ENCODE measurements at places on chromosomes 2 and 18. TPM values are rescaled to one million over a fixed set of nuclear protein-coding genes. Genes with fewer than 3 reads are reported as not detected.

The OSBPL1A gene
- 69.4 TPM for total RNA-seq

The GALNT5 gene
- 34.0 TPM for total RNA-seq

The GNLY gene
- 5.2 TPM for total RNA-seq

The ATP5F1A gene
- total RNA-seq = 284 TPM

The TNFRSF11A gene
- 29.5 TPM for total RNA-seq

The IL36RN gene
- total RNA-seq = not detected

The VWA3B gene
- total RNA-seq = not detected

GRCh38 chr2:23777826-23778225 lies 149.1 kb downstream of the ATAD2B start:
- DNase-seq = no peak

DNA sequence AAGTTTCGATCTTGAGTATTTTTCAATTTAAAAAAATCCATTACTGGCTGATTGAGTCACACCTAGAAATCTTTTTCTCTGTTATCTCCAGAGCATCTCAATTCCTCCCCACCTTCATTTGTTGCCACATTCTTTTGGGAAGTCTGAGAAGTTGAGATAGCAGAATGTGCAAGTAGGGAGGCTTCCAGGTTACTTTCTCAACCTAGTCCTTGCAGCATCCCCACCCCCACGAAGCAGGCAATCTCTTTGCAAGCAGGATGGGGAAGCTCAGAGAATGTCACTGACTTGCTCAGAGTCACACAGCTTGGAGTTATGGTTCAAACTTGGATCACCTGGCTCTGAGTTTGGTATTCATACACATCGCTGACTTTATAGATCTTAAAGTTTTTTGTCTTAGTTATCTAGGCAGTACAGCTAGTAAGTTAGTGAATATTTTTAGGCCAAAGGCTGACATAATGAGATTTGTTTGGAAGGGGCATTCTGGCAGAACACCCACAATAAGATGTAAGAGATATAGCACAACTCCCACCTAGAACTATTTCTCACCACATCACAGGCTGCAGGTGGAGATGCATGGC lies 25.9 kb upstream of the LCLAT1 start:
- DNase-seq = no peak

DNA sequence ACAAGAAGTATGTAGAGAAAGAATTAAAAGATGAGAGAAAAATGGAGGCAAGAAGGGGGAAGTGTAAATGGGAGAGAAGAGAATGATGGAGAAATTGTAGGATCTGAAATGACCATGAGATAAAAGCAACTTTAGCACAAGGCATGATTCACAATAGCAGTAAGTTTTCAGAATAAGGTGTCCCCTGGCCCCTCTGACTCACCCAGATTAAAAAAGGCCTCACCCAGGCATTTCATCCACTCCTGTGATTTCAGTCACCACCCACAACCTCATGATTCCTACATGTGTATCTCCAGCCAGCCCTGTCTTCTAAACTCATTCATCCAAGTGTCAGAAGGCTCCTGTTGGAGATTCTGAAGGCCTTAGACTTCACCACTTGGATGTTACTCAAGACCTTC lies 56.6 kb downstream of the SP100 start:
- no peak for DNase-seq

GRCh38 chr18:49949951-49950395 lies 136.6 kb upstream of the ACAA2 start:
- DNase-seq = no peak

DNA sequence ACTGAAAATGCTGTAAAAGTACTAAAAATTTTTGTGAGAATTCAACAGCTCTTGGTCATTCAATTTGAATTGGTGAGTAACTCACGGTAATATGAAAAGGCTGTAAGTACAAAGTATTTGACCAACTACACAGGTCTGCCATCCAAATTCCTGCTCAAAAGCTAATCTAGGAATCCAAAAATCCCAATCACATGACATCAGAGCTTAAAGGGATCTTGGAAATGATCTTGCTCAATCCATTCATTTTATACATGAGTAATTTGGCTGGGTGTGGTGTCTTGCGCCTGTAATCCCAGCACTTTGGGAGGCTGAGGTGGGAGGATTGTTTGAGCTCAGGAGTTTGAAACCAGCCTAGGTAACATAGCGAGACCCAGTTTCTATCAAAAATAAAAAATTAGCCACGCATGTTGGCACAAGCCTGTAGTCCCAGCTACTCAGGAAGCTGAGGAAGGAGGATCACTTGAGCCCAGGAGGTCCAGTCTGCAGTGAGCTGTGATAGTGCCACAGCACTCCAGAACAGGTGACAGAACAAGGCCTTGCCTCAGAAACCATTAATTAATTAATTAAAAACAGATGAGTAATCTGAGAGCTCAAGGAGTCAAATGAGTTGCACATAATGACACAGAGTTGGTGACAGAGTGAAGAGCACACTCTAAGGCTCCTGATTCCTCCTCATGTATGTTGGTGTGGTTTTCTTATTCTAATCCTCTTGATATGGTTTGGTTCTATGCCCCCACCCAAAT lies 19.8 kb downstream of the SPIRE1 start:
- DNase-seq = no peak

DNA sequence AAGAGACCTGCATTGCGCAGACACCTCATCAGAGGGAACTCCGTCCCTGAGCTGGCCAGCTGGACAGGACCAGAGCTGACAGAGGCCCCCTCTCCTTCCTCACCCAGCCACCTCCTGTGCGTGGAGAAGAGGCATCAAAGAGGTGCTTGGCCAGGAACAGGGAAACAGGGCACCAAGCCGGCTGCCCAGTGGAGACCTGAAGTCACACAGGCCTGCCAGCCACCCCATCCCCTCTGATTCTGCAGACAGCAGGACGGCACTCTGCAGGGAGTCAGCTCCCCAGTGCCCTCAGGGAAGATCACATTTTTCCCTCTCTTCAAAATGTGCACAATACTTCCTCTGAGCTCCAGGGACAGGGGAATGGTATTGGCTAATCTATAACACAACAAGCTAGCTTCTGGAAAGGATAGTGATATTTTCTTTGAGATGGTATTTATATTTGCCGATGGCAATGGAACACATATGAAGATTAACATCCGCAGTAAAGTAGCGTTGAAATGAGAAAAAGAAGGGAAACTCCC lies 30.5 kb downstream of the SLC1A4 start:
- DNase-seq = no peak

GRCh38 chr18:79529296-79529695 lies 133.6 kb downstream of the NFATC1 start:
- peak; percentile 3 for DNase-seq

GRCh38 chr2:219455581-219455980 lies 20.9 kb downstream of the SPEG start:
- no peak for DNase-seq

- no peak for DNase-seq
Observed at GRCh38 chr2:109525836-109526235, 87.9 kb downstream of the SEPTIN10 start.

- DNase-seq = no peak
Observed at GRCh38 chr2:191976436-191976835, 129.5 kb upstream of the CAVIN2 start.

DNA sequence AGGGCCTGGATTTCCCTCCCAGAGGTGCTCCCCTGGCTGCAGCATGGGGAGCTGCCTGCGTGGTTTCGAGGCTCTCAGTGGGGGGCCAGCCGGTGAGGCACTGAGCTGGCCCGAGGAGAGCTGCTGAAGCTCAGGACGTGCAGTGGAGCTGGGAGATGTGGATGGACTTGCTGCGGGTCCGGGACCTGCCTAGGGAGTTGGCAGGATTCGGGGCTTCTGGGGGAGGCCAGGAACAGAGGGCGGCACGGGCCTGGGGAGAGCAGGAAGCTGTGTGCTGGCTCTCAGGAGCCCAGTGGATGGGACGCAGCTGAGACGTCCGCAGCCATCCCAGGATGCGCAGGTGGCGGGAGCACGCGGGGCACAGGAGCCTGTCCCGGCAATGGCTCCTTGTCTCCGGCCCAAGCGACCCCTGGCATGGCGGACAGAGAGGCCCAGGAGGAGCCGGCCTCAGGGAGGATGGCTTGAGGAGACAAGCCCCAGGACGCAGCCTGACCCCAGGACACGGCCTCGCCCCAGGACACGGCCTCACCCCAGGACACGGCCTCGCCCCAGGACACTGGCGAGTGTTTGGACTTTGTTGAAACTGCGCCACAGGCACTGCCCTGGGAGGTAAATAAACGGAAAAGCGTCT lies 116.1 kb downstream of the NFATC1 start:
- peak; percentile 5 for DNase-seq

- no peak for DNase-seq
Observed at GRCh38 chr18:55289775-55290174, 298.2 kb downstream of the TCF4 start.

DNA sequence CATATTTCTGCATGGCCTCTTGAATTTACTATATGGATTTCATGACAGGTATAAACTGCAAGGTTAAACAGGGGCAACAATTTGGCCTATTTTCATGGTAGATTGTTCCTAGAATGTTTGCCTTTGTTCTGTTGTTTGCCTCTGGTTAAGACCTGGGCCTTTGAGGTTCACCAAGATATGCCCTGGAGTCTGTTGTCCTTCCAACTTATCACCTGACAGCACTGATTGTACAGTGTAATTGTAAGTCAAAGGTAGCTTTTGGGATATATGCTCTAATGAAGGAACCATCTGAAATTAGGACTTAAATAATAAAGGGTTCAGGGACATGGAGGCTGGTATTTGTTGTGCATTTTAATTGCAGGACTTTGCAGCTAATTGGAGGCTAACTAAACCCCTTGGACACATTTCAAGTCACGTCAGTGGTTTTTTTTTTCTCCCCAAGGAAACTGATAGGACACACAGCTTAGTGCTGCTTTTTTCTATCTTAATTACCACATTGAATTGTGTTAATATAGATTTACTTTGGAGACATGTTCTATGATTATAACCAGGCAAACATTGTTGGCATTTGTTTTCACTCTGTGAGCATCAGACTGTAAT lies 771.2 kb upstream of the LINC00305 start:
- DNase-seq = no peak

DNA sequence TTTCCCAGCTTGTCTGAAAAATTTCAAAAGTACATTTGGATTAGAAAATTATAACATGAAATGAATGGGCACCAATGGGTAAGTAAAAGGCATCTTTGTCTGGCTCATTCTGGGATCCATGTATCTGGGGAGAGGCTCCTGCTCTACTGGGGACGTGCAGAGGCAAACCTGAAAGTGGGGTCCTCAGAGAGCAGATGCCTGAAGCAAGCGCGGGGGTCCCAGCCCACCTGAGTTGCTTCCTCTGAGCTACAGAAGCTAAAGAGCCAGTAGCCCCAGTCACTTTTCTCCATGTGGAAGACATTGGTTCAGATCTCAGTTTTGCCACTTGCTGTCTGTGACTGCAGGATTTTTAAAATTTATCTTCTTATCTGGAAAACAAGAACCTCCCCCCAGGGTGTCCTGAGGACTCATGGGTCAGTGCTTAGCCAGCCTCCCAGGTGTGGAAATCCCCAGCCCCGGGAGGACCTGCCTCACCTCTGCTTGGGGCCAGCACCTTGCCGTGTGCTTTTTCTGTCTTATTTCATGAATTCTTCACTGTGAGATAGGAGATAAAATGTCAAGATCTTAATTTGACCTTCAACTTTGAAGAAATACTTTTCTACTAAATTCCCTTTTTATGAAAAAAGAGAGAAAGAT lies 25.1 kb upstream of the ODC1 start:
- DNase-seq = no peak

DNA sequence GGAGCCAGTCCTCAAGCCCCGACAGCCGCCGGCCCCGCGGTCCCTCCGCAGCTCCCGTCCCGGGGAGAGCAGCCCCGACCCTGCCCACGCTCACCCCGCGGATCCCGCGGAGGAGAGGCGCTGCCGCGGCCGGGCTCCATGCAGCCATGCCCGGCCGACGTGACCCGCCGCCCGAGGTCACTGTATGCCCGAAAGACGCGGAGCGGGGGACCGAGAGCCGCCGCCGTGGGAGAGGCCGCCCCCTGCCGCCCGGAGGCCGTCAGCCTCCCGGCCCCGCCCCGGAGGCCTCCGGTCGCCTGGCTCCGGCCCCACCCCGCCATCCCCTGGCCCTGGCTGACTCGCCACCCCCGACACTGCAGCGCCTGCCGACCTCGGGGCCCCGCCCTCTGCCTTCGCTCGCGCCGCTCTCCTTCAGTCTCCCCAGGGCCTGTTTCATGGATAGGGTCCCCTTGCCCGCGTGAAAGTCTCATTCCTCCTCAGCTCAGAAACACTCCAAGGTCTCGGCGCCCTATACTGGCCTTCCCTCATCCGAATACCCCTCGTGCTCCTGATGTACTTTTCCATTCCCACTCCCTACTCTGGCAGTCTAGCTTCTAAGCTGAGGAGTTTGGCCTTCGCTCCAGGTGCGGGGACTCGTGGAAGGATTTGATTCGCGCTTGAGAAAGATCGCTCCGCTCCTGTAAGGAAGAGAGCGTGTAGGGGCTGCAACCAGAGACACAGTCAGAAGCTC lies at the start of gene BOLA3:
Gene BOLA3 (minus strand): TSS at position 186 of the 730 bp plus-strand sequence. CDS start 38 bp downstream, at position 148.
- DNase-seq = peak; percentile 89

DNA sequence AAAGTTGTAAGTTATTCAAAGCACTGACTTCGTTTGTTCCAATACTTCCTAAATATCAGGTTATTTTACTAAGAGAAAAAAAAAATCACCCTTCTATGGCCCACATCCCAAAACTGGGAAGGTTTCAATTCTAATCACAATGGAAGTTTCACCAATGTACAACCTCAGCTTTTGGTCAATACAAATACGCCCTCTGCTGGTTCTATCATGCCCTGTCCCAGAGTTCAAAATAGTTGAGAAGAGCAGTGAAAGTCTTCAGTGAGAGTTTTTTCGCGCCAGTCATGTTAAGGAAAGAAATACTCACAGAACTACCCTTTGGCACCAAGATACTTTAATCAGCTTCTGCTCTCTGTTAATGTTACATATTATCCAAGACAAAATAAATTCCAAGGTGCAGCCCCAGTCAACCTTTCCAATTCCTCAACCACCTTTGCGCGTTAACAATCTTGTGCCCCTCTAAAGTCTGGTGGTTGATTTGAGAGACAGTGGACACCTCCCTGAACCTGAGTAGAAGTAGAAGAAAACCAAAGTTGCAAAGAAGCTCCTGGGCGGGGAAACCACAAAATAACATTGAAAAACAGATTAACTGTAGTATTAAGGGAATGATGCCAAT lies 59.9 kb downstream of the SUMO1 start:
- peak; percentile 47 for DNase-seq

GRCh38 chr2:39981883-39982311 lies 202.8 kb upstream of the THUMPD2 start:
- no peak for DNase-seq

GRCh38 chr2:119085613-119086012 lies 72.9 kb downstream of the C1QL2 start:
- DNase-seq = no peak

DNA sequence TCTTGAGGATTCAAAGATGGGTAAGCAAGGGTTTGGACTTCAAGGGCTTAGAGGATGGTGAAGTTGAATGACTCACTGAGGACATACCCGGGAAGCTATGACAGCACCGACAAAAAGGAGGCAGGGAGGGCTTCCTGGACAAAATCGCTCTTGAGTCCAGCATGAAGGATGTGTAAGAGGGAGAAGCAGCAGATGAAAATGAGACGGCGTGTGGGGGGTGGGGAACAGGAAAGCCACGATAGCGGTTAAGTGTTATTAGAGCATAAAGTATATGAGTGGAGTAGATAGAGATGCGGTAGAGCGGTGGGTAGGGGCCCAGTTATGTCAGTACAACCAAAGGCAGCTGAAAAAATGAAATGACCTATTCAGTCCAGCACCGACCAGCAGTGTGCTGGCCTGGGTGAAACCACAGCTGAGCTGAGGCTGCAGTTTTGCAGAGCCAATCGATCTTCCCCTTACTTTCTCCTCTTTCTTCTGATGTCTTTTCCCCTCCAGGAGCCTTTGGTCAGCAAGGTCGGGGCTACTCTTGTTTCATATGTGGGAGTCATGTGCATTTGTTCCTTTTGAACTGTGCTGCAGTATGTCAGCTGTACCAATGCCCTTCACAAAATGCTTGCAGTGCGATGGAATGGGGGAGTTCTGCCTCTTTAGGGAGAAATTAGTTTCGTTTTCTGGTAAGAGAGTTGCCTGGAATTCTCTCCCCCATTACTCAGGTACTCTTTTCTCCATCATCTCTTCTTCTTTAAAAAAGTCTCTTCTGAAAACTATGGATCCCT lies 2.0 kb upstream of the THUMPD2 start:
- no peak for DNase-seq

Measured in transverse colon (tissue), 4 donors.